ENCODE measurements at places on chromosomes 5 and 9.

- DNase-seq, result no peak
These were observed 19.4 kb downstream of the PLPPR1 start for GRCh38 chr9:101047848-101048397.

- no peak for DNase-seq
These were observed 575.8 kb downstream of the CSNK1G3 start for GRCh38 chr5:124087752-124088151.

GRCh38 chr9:20200991-20201431 is 412.2 kb upstream of the SLC24A2 start:
- DNase-seq, result no peak

DNA sequence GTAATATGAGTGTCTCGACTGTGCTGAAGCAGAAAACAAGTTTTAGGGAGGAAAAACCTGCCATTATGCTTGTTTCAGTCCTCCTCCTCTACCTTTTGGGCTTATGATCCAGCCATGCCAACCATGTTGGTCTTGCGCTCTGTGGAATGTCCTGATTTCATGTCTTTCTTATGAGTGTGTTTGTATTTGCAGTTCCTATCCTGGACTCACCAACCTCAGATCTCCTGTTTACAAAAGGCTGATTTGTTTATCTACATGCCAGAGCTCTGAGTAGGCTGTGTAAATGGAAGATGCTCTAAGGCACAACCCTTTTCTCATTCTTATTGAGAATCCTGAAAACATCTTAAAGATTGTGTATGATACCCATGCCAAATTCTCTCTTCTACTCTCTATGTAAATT is 138.6 kb downstream of the ARHGEF28 start:
- peak; percentile 71 for DNase-seq

DNA sequence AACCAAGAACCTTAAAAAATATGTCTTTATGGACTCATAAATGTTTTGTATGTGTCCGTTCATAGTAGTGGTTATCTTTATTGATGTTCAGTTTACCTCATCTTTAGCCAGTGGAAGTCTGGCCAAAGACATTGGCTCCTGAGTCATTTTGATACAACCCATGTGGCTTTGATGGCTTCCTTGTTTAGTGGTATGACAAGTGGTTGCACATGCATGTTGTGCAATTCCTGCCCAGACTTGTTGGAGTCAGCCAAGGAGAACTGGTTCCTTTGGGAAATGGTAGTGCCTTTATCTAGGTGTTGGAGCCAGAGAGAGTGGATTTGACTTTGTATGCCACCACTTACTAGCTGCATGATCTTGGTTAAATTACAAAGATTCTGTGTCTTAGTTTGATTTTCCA is 94.3 kb downstream of the RPS23 start:
- DNase-seq, result no peak

DNA sequence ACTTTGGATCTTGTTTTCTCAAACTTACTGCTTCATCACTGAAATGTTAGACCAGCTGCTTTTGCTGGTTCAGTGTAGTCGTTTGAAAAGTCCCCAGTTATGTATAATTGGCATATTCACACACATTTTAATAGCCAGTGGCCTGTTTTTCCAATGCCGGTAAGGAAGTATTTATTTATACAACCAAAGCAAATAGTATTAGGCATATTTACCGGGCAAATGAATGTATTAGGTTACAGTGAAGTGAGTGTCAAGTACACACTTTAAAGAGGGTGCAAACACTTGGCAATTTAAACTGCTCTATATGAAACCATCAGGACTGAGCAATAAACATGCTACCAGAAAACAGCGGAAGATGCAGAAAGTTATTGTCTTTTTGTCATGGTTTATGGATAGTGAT is 242.9 kb downstream of the MCTP1 start:
- DNase-seq, result no peak

DNA sequence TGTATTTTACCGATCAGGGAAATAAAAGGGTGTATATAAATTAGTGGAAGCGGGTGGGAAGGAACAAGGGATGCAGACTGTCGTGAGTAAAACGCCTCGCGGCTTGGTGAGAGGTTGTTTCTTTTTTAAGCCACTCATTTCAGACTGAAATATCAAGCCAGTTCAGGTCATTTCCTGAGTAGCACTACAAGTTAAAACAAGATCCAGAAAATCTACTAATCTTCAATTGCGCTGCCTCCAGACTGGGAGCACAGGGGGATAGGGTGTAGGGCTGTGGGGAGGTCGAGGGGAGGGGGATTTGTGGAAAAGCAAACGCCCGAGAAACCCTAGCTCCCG is 140.8 kb downstream of the TSSK1B start:
- DNase-seq, result no peak

DNA sequence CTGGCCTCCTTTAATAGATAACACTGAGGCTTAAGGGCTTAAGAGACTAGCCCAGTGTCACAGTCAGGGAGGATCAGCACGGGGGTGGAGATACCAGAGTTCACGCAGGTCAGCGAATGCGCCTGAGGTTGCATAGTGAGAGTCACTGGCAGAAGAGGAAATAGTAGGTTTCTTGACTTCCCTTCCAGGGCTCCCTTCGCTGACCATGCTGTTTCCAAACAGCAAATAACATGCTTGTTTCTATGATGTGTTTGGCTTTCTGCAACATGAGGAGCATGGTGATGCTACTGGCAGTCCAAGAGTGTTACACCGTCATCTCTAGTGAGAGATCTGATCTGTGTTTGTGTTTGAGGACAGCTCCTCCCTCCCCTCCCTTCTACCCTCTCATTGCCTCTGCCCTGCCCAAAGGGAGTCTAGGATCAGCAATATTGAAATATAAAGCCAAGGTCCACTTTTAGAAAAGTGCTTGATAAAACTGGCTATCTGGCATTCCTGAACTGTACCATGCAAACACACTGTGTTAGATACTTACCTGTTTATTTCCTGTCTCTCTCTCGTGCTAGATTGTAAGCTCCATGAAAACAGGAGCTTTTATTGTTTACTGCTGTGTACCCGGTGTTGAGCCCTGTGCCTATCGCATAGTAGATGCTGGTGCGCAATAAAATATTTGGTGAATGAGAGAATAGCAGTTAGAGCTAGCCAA is 12.3 kb downstream of the TLE4 start:
- no peak for DNase-seq

DNA sequence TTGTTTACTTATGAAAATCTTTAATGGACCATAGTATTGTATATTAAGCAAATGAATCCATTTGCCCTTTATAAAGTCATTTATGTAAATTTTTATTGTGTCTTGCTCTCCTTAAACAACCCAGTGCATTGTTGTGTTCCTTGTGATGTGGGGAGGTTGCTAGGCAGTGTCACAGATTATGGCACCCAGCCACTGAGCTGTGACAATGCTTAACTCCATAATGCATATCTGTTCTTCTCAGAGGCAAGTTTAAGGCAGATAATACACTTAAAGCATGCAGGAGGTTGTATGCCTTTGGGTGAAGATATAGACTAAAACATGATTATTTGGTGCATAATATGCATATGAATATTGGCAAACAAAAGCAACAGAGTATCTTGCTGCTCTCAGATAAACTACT is 269.6 kb upstream of the RIOK2 start:
- no peak for DNase-seq

DNA sequence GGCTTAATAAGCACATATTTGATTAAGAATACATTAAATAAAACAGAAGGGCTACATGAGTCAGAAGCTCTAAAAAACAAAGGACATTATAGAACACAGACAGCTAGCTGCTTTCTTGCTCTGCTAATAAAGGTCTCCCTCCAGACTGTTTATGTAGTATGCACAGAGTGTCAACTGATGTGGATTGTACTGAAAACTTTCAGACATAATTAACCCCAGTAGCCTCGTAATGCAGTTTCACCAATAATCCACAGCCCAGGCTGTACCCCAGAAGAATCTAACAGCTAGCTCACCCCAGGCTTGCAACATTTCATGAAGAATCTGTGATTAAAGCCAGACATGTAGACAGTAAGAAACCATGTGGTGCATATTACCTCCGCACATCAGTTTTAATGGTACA is 30.8 kb downstream of the FGF10 start:
- no peak for DNase-seq

DNA sequence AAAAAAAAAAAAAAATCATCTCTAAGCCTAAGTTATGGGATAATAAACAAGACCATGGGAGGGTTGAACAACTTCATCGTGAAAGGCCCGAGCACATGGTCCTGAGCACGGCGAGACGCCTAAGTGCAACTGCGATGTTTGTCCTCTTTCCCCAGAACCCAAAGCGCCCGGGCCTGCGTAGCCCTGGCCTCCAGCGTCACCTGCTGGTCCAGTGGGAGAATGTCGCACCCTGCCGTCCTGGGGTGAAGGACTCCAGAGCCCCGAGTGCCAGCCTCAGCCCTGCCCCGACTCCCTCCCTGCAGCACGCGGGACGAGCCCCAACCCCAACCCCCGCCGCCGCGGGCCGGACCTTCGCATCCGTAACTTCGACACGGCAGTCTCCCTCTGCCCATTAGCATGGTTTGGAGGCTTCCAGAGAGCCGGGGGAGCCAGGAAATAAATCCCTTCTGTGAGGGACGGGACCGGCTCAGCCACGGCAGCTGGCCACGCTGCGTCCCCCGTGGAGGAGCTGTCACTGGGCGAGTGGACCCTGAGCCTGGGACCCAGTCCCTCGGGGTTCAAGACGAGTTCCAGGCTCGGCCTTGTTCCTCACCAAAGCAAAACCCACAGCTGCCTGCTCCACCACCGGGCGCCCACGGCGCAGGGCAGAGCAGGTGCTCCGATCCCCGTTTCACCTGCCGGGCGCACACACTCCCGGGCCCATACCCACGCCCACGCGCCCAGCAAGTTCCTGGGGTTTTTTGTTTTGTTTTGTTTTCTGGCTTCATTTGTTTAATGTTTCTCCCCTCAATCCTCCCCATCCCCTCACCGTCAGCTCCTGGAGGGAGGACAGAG is 132.5 kb upstream of the HAND1 start:
- peak; percentile 66 for DNase-seq

- DNase-seq, result peak; percentile 68
These were observed 1518.7 kb upstream of the WWC1 start for GRCh38 chr5:166772770-166773169.

DNA sequence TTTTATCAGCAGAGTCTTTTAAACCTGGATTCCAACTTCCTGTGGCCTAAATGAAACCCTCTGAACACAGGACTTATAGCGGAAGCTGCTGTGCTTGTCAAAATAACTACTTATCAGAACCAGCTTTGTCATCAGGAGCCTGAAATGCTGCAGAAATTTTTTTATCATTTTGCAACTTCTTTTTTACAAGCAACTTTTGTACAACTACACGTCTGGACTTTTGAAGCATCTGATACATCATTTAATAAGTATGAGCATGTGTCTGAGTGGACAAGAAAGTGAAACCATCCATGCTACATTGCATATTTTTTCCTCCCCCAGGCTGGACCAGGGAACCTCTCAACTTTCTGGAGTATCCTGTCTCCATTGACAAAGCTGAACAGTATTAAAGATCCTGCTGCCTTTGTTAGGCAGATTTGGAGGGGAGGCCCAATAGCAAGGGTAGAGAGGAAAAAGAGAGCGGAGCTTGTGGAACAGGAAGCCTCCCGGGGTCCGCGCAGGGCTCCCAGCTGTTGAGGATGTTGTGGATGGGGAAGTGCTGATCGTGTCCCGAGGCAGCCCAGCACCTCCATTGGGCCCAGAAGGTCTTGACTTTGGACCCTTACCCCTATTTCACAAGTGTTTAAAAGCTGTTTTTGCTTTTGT is 196.6 kb downstream of the MSX2 start:
- DNase-seq, result no peak

DNA sequence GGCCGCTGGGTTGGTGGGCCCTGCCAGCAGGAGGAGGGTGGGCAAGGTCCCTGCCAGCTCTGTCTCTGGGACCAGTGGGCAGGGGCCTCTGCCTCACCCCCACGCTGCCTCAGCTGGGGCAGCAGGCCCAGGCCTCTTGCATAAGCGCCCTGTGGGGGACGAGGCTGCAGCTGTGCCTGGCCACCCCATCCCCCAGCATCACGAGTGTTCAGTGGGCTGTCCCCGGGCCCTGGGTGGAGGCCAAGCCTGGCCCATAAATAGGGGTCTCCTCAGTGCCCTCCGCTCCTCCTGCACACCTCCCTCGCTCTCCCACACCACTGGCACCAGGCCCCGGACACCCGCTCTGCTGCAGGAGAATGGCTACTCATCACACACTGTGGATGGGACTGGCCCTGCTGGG is at the start of gene PTGDS:
PTGDS (plus strand) TSS at position 282 of the 400 bp plus-strand sequence; CDS start at position 357, 75 bp downstream.
- no peak for DNase-seq

DNA sequence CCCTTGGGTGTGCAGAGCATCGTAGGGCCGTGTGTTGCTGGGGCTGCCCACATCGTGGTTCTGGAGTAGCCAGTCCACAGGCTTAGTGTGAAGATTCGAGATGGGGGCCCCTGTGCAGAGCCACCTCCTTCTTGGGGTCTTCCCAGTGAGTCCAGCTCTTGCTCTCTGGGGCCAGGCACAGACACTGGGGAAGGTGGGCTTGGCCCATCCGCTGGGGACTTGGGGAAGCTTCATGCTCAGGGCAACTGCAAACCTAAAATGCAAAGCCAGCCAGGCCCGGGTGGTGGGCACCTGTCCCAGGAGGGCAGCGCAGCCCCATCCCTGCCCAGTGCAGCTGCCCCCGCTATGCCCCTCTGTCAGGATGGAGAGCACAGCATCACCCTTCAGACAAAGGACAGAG is 46.4 kb upstream of the LRRC14B start:
- no peak for DNase-seq

GRCh38 chr9:7055171-7055903 is 297.6 kb downstream of the KDM4C start:
- DNase-seq, result no peak

DNA sequence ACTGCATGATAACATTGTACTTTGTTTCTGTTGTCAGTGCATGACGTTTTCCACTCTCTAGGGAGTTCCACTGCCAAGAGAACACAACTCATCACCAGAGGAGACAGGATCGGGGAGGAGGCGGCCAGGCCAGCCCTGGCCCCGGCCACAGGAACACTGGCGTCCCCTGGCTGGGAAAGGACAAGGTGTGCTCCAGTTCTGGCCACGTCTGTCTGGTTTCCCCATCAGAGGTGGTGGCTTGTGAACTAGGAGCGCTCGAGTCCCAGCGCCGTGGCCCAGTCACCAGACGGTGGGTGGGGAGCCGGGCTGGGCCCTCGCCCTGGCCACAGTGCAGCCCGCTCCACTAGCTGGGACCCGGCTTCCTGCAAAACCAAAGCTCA is 211.9 kb upstream of the IRX4 start:
- no peak for DNase-seq
